ENCODE measurements at places on chromosomes 11 and 22. TPM values are rescaled to one million over a fixed set of nuclear protein-coding genes. Genes with fewer than 3 reads are reported as not detected.

Gene KDELR3
- total RNA-seq, result 22.1 TPM

Gene CABP7
- total RNA-seq, result not detected

Gene FOSL1
- 11.4 TPM for total RNA-seq

Gene SLC22A25
- total RNA-seq, result not detected
